ENCODE measurements at places on chromosomes 3 and 15.

DNA sequence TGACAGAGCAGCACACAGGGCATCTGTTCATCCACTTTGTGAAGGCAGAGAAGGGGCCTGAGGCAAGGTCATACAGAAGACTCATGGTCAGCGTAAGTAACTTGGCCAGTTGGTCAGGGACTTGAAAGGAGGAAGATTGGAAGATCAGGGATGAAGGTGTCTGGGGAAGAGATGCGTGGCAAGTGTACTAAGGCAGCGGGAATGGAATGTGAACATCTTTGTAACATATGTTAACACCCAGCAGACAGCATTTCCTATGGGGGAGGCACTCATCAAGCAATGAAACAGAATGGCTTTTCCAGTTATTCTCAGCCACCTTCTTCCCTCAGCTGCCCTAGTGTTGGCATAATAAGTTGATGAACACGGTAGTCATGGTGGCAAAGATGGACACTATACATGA lies 7.8 kb upstream of the RFC4 start:
- no peak for DNase-seq

GRCh38 chr3:23888617-23889228 lies 28.1 kb downstream of the NKIRAS1 start:
- no peak for DNase-seq

DNA sequence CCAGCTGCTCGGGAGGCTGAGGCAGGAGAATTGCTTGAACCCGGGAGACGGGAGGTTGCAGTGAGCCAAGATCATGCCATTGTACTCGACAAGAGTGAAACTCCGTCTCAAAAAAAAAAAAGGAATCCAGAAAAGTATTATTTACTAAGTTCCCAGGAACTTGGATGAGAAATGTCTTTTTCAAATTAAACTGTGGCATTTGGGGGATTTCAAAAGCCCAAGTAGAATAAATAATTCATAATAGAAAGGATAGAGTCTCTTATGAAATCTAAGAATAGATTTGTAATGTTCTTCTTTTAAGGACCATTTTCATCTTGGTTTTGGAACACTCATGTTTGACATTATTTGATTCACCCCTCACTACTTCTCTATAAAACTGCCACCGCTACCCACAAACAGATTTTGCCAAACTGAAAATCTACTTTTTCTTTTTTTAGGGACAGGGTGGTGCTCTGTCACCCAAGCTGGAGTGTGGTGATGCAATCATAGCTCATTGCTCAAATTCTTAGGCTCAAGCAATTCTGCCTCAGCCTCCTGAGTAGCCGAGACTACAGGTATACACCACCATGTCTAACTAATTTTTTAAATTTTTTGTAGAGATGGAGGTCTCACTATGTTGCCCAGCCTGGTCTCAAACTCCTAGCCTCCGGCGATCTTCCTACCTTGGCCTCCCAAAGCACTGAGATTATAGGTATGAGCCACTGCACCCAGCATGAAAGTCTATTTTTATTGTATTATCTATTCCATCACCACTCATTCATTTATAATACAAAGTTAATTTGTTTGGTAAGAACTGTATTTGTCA lies 99.3 kb downstream of the SENP2 start:
- no peak for DNase-seq

GRCh38 chr15:31516874-31517273 lies 190.2 kb downstream of the KLF13 start:
- no peak for DNase-seq

DNA sequence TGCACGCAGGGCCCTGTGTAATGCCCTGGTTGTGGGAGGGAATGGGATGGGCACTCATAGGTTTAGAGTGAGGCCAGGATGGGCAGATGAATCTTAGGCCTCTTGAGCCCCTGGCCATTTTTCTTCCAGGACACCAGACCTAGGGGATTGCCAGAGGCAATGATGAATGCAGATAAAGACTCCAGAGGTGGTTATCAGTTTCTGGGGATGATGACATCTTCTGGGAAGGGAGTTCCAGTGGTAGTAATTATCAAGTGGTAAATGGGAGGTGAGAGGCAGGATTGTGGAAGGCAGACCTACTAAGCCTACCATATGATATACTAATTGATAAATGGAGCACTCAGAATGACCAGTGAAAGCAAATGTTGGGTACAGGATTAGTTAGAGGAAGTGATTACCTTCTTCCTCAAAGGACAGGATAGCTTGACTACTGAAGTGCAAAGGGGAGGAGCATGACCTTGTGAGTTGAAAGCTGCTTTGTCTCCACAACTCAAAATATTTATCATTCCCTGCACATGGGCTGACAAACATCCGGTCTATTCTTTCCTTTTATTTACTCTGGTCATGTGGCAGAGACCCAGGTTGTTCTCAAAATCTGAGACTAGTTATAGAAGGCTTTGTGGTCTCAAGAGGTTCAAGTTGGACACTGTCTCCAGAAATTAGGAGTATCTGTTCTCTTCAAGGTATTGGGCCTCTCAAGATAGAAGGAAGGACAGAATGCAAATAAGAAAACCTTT lies 10.2 kb upstream of the MAPK6 start:
- no peak for DNase-seq

- DNase-seq: no peak
Measured at GRCh38 chr3:73499787-73500186, 125.0 kb downstream of the PDZRN3 start.

DNA sequence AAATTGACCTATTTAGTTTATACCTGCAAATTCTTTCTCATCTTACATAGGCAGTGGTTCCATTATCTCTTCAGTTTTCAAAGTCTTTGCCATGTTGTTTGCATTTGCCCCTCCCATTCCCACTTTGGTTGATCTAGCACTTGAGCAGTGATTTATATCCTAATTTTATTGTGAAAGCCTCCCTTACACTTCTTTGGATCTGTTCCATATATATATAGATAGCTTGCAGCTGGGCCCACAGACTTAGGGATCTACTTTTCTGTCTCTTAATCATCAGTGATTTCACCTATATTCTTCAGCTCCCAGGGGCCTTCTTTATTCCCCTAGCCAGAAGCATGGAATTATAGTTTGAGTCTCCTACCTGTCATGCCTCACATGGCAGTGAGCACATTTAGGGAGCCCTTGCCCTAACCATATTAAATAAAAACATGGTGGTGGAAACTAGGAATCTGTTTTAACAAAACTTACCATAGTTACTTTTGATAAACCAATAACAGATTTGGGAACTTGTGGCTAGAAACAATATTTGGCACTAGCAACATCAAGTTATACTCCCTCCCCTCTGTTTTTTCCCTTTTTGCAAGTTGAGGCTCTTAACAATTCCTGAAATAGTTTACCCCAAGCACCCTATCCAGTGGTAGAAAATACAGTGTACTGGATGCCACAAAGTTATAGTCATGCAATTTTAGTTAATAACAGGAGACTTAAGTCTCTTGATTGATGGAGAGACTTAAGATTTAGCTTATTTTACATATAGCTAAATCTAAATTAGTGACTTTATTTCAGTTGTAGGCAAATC lies 41.7 kb downstream of the ARIH1 start:
- no peak for DNase-seq

DNA sequence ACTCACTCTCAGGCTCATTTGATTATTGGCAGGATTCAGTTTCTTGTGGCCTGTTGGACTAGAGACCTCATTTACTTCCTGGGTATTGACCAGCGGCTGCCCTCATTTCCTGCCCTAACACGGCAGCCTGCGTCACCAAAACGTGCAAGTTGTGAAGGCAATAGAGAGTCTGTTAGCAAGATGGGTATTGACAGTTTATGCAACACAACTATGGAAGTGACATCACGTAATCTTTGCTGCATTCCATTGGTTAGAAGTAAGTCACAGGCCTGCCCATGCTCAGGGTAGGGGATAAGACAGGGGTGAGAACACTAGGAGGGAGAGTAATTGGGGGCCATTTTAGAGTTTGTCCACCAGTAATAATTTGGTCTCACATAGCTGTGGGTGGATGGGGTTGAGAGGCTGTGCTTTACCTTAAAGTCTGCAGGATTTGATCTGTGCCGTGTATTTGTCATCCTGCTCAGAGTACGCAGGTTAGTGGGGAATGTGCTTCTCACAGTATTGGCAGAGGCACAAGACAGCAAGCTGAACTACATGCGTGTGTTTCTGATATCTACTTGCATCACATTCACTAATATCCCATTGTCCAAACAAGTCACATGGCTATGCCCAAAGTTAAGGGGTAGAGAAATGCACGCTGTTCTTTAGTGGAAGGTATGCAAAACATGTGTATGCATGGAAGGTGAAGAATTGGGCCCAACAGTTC lies 83.3 kb downstream of the EDEM1 start:
- no peak for DNase-seq

GRCh38 chr3:142029052-142029642 lies 120.2 kb downstream of the TFDP2 start:
- no peak for DNase-seq

GRCh38 chr3:133401374-133402135 lies 1.7 kb downstream of the BFSP2 start:
- DNase-seq: no peak

Measured in activated CD4-positive, CD25-positive, alpha-beta regulatory T cell (primary cell).